ENCODE measurements at places on chromosomes 1 and 21.

GRCh38 chr1:39827201-39827600 is 38.5 kb upstream of the BMP8B start:
- DNase-seq, result no peak

GRCh38 chr1:115445090-115445489 is 107.0 kb upstream of the NGF start:
- no peak for DNase-seq

DNA sequence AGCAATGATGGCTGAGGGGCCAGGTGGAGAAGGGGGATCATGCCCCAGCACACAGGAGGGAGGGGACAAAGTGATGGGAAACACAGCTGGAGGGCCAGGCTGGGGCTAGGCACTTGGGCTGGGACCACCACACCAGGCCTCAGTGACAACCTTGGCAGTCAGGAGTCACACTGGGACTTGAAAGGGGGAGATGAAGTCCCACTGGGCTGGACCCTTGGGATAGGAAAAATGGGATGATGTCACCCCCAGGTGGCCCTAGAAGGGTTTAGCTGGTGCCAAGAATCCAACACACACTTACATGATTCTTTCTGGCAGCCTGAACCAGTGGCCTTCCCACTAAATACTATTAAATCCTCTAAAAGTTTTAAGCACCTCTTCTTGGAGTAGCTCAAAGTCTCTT is 17.1 kb downstream of the ZBTB17 start:
- DNase-seq, result no peak

DNA sequence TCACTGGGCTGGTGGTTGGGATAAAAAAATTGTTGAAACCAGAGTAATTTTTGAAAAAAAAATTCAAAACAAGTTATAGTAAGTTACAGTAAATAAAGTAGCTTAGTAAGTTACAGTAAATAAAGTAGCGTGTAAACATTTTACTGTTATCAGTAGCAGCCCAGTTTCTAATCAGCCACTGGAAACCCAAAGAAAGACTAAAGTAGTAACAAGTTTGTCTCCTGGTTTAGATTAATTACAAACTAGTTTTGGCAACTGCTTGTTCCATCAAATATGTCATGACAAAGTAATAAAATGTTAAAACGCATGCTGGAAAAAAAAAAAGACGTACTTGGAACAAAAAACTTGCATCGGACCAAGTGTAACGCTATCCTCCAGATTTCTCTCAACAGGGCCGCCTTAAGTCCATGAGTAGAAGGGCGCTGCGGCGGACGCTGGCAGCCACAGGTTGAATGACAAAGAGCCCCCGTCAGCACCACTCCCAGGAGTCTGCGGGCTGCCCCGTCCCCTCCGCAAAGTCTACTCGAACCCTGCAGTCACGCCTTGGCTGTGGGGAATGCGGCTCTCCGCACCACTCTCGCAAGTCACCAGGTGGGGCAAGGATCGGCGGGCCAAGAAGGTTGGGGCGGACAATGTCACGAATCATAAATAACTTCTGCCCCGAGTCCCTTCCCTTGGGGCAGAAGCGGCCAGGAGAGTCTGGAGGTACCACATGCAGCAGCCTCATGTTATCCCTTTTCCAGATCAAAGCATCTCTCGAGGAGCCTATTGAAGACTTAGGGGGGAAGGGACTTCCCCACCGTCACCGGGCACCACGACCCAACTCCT is 837 bp downstream of the SLC16A1 start:
- no peak for DNase-seq

DNA sequence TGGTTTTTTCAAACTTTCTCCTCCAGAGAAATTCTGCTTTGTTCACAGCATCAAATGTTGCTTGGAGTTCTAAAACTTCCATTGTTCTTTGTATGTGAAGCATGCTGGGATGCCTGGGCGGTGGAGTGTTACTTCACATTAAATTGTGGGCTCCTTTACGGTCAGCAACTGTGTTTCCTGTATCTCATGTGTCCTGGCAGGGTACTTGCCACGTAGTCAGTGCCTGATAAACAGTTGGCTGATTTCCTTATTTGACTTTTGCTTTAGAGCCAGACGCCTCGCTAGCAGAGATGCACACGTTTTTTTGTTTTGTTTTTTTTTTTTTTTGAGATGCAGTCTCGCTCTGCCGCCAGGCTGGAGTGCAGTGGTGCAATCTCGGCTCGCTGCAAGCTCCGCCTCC is 96.7 kb downstream of the UCK2 start:
- DNase-seq, result no peak

DNA sequence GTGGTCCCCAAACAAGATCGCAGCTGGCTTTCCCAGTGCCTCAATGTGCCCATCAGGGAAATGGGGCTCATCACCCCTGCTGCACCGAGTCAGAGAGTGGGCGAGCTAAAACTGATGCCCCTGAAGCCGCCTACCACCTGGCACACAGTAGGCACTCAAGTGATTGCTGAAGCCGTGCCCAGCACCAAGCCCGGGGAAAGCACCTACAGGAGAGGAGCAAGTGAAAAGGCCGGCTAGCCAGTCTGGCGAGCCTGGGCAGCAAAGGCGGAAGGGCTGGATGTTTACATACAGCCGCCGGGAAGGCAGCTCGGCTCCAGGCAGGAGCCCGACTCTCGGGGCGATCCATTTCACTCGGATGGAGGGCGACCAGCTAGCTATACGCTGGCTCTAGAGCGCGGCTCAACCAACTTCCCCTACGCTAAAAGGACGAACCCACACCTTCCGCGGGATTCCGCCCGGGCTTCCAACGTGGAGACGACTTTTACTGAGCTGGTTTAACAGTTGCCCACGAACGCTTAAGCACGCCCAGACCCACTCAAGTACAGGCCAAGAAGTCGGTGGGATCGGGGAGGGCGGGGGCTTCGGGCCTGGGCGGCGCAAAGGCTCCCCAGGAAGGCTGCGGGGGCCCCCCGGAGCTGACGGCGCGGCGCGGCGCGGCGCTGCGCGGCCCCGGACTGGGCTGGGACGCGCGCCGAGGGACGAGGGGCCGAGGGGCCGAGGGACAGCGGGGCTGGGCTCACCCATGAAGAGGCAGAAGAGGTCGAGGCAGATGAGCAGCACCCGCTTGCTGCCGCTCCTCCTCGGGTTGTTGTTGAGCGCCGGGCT is 1.0 kb downstream of the PLPP3 start:
- DNase-seq, result peak; percentile 52

DNA sequence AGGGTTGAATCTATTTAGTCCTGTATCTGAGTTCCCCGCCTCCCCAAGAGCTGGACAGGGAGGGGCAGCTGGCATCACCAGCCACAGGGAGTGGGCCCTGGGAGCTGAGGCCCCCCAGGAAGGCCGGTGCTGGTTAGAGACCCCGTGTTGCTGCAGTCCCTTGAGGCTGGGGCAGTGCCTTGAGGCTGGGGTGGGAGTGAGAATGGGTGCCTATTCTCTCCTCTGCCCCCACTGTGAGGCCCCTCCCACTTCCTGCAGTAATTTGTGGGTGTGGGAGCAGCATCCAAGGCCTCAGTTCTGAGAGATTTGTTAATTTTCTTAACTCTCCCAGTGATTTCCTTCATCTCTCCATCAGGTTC is 2.5 kb upstream of the TRAPPC3 start:
- DNase-seq, result no peak

GRCh38 chr21:33661146-33661545 is 18.8 kb downstream of the ITSN1 start:
- no peak for DNase-seq

DNA sequence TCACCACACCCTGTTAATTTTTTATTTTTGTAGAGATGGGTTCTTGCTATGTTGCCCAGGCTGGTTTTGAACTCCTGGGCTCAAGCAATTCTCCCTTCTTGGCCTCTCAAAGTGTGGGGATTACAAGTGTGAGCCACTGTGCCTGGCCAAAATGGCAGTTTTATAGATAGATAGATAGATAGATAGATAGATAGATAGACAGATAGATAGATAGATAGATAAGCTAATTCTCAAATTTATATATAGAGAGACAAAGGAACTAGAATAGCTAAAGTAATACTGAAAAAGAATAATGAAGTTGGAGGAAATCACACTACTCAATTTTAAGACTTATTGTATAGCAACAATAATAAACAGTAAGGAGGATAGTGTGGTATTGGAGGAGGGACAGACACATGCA is 21.1 kb downstream of the SHISAL2A start:
- DNase-seq, result no peak

DNA sequence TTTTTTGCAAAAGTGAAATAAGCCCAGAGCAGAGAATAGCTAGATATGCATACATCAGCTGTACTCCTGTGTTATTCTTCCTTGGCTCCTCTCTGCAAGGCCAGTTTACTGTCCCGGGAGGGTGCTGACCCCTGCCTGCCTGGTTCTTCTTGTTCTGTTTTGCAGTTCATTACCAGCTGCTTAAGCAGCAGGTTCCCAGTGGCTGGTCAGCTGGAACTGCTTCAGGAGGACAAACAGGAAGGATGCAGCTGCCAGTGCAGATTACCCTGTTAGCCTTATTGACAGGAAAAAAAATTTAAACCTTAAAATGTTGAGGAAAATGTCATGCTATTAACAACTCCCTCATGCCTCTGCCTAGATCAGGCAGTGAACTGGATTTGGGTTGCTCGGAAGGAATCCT is 16.0 kb upstream of the LRIG2 start:
- no peak for DNase-seq

DNA sequence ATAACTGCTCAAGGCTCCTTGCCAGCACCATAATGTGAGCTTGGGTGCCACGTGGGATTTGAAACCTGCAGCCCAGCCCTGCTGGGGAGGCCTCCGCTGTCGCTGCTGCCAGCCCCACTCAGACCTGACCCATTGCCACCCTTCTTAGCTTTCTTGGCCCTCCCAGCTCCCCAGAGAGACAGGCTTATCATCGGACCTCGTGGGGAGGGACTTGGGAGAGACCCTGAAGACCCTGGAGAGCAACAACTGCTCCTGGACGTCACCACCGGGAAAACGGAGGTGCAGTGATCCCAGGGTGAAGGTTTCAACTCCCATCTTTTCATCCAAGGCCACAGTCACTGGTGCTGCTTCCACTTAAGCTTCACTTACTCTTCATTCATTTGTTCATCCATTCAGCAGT is 596.1 kb downstream of the PTPRU start:
- DNase-seq, result no peak

- DNase-seq, result no peak
Observed at GRCh38 chr1:11187931-11188330, 1.2 kb upstream of the ANGPTL7 start.

GRCh38 chr21:26939601-26940111 is 27.2 kb downstream of the ADAMTS5 start:
- no peak for DNase-seq

DNA sequence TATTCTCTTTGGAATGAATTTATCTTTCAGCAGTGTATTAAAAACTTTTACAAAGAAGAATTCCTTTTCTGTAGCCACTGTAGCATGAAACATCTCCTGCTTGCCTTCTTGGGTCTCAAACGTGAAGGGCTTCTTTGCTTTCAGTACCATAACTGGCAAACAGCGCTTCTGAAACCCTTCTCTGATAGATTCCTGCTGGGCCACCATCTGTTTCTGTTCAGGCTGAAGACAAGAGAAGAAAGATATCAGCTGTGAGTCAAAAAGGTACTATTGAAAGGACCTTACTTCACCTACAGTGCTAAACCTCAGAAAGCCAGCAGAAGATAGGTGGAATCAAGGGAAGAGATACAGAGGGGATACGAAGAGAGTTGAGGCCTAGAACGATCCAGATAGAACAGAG is 10.5 kb downstream of the AIM2 start:
- DNase-seq, result no peak

DNA sequence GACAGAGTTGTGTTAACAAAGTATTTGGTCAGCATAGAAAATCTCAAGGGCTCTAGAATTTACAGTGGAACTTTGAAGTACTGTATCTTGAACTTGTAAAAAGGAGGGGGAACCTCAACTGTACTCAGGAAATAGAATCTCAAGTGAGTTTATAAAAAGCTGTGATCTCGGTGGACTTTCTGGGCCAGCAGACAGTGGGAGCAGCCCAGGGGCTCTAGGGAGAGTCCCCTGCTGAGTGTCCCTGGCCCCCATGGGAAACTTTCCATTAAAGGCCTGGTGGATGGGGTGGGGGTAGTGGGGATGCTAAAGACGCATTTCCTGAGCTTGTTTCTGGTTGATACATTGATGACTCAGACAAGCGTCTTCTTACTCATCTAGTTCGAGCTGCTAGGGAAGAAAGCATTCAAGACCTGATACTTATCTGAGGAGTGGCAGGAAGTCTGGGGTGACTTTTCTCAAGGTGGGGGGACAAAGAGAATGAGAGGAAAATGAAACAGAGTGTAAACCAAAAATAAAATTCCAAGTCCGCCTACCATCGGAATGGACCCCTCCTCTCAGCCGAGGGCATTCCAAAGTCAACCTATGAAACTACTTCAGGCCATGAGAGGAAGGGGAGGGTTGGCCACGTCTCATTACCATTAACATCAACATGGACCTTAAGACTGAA is 65.5 kb downstream of the NID1 start:
- no peak for DNase-seq

DNA sequence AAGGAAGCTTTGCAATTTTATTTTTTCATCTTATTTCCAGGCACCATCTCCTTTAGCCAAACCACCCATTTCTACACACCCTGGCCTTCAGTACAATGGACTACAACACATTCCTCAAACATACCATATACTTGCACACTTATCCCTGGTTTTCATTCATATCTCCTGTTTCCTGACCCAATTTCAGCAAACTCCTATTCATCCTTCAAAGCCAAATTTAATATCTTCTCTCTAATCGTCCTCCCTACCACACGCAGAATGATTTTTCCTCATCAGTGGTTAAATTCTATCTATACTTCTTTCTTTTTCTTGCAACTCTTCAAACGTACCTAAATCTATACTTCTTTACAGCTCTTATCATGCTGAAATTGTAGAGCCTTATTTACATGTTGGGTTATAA is 2.9 kb downstream of the DENND2C start:
- no peak for DNase-seq

GRCh38 chr1:40047276-40047675 is 6.7 kb downstream of the CAP1 start:
- DNase-seq, result no peak

DNA sequence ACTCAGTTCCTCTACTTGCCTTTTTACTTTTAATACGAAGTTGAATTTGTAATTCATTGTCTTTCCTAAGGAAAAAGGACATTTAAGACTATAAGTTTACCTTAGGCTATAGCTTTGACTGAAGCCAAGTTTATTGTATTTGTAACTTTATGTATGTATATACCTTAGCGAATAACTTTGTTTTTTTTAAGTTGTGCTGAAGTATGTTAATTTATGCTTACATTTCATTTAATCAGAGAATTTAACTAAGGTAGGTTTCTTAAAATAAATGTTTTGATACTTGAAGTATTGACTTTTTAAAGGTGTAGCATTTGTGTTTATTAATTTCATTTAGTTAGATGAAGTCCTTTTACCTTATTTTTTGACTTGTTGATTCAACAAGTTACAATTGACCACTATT is 55.2 kb upstream of the TPTE start:
- no peak for DNase-seq

All from C1 segment of cervical spinal cord (tissue), 14 donors.